ENCODE measurements at places on chromosomes 4 and X.

DNA sequence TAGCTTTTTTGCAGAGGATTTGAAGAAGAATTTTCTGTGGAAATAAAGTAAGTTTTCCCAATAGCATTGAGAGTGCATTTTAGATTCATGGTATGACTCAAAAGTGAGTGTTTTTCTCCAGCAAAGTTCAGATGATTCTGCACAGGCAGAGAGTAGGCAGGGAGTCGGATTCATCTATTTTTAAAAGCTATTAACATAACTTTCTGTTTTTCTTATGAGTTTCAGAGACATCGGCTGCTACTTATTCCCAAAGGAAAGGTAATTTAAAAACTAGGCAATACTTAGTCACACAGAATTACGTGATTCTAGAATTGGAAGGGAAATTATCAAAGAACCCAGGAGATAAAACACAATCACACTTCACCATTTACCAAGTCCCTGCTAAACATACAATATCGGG, 4.4 kb downstream of the CCDC110 start:
- DNase-seq: no peak

GRCh38 chr4:79364061-79364460, 38.2 kb upstream of the NAA11 start:
- DNase-seq: no peak

GRCh38 chr4:159551281-159551680, 448.4 kb downstream of the RAPGEF2 start:
- no peak for DNase-seq

DNA sequence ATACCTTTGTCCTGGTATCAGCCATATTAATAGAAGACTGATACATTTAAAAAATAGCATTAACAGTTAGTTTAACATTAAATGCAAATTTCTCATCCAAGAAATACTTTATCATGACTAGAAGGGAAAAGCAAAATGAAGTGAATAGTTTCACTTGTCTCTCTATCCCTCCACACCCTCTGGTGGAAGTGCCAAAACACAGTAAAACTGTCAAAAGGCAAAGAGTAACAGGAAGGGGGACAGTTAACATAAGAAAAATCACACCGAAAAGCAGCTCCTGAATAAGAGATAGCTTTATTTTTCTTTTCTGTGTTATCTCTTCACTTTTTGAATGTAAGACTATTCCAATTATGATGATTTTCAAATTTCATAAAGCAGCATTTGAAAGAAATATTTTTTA, 187.2 kb downstream of the FBXW7 start:
- no peak for DNase-seq

DNA sequence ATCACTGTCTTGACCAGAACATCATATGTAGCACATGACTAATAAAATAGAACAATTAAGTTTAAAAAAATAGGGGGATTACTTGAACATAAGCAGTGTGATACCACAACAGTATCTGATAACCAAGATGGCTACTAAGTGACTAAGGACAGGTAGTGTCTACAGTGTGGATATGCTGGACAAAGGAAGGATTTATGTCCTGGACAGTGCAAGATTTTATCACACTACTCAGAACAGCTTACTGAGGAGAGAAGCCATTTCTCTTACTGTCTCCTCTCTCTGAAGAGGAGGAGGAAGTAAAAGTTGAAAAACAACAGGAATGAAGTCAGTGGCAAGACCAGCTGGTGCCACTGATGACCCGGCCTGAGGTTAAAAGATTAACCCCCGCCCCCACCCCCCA, 4.0 kb upstream of the SLC10A7 start:
- no peak for DNase-seq

GRCh38 chr4:113591982-113592381, 169.6 kb downstream of the CAMK2D start:
- no peak for DNase-seq

- no peak for DNase-seq
These were observed 59.1 kb downstream of the FAM184B start for GRCh38 chr4:17722356-17722700.

GRCh38 chr4:96654045-96654444, 814.2 kb downstream of the PDHA2 start:
- DNase-seq: no peak

GRCh38 chr4:167114416-167114971, 119.8 kb downstream of the SPOCK3 start:
- DNase-seq: no peak

DNA sequence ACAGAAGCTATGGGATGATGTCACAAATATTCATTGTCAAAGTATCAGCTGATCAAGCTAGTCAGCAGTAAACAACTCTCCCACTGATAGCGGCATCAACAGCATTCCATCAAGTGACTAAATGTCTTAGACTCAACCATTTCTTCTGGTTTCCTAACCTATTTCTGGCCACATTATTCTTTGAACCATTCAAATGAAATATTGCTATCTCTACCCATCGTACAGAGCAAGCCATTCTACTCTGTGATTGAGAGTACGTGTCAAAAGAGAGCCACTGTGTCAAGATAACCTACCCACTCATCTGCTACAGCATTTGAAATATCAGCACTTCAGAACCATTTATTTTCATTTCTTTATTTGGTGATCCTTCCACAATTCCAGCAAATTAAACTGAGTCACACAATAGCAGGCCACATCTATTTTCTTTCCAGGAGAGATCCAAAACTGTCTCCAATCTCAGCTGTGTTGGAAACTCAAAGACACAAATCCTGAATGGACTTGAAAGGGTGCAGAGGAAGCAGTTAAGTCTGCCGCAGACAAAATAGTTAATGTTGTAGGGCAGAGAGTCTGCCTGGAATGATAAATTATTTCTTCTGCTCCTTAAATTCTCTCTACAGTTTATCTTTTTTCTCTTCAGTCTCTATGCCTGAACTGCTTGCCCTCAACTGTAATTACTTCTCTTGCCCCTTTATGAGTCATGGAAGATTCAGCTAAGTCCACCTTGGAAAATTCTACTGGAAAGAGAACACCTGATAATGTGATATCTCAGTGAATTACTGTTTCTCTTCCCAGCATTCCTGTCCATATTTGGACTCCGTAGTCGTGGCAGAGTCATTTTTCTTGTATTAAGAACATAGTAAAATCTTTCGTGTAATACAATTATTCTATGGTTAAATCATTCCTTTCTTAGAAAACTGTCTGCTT, 364.8 kb downstream of the PDGFC start:
- DNase-seq: no peak

DNA sequence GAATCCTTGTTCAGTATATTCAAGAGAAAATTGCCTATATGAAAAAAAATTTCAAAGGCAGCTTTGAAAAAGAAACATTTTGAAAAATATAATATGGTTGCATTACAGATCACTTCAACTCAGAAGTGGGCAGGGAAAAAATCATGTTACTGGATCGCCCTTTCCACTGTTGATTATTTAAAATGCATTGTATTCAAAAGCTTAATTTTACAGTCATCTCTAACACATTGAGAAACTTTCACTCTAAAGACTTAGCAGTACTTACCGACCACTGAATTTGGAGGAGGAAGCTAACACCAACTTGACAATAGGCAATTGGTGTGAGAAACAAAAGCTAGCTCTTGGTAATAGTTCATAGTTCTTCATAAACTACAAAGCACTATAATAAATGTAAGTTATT, 101.9 kb downstream of the CEP135 start:
- DNase-seq: no peak

DNA sequence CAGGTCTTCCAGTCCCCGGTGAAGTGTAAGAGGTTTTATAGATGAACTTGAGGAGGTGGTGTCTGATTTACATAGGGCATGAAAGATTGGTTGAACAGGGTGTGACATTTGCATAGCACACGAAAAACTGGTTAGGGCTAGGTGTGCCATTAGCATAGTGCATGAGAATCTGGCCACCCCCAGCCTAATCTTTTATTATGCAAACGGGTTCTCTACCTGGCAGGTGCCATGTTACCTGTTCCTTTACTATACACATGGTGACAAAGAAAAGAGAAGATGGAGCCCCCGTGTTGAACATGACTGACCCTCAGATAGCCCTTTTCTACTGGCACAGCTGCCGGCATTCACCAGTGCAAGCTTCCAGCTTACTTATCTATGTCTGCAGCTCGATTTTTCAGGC, 71.0 kb downstream of the UCHL1 start:
- DNase-seq: no peak

DNA sequence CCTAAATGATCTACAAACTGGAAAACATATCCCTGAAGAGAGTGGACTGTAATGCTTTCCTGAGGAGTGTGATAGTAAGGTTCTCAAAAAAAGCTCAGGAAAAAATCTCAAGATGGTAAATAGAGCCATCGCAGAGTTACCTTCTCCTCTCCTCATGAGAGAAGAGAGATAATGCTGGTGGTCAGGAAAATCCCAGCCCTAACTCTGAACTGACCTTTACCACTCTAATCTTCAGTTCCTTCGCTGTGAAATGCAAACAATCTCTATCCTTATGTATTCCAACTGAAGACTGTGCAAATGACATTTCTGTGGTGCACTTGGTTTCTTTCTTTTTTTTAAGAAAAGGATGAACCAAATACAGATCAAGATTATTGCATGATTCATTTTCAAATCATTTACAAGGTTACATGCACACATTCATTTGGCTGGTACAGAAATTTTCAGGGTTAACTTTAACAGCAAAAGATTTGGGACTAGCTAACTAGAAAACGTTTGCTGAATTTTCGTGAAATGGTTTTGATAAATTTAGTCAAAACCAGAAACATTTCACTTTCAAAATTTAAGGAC, 8.3 kb downstream of the PPM1K start:
- no peak for DNase-seq

DNA sequence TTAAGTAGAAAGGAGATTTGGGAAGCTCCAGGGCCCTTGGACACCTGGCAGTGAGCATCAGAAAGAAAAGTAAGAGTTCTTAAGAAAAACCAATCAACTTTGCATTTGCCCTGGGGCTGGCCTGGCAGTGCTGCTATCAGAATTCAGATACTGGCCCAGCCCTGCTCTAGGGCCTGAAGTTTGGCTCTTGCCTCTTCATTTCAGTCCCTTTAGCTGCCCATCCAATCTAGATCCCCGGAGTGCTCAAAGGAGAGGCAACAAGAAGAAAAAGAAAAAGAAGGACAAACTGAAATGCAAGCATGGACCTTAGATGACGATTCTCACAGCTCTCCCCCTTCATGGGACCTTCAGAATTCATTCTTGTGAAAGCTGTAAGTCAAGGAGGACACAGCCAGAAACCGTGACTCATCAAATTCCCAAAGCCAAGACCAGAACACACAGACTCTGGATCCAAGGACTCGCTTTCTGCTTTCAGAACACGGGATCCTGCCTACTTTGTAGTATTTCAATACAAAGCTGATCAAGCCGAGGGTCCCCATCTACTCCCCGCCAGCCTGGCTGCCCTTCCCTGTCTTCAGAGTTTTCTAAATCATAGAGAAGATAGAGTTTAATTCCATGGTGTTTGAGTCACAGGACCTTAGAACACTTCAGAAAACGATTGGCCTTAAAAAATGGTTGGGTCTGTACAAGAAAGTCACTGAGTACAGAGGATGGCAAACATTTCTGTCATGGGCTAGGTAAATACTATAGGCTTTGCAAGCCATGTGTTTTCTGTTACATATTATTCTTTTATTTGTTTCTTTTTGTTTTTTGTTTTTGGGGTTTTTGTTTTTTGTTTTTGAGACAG, 103.7 kb downstream of the RBM47 start:
- no peak for DNase-seq

- no peak for DNase-seq
These were observed 203.4 kb downstream of the CHIC1 start for GRCh38 chrX:73766431-73766795.

DNA sequence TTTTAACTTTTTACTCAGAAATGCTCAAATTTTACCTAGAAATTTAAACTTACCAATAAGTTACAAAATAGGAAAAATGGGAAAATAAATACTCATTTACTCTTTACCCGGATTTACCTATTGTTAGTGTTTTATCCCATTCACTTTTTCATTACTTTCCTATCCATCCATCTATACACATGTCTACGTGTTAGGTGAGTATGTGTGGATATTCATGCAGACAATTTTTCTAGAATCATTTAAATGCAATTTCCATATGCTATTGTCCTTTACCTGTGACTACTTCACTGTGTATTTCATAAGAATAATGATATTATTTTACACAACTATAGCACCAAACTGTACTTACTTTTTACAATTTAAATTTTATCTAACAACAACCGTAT, 896.6 kb upstream of the INTU start:
- no peak for DNase-seq

GRCh38 chrX:110168585-110168984, 149.3 kb downstream of the AMMECR1 start:
- DNase-seq: no peak

DNA sequence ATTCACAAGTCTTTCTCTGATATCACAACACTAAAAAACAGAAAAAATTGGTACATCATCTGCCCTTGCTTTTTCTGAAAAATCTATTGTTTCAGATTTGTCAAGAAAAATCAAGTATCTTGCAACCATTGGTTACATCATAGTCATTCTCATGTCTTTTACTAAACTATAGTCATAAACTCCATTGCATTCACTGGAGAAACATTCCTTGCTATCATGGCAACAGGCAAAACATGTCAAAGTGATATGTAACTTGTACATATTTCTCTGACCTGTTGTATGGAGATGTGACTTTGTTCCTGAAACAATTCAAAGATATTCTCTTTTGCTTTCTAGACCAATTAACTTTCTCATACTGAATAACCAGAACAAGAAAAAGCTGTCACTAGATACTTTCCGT, 121.9 kb upstream of the ANK2 start:
- DNase-seq: no peak

DNA sequence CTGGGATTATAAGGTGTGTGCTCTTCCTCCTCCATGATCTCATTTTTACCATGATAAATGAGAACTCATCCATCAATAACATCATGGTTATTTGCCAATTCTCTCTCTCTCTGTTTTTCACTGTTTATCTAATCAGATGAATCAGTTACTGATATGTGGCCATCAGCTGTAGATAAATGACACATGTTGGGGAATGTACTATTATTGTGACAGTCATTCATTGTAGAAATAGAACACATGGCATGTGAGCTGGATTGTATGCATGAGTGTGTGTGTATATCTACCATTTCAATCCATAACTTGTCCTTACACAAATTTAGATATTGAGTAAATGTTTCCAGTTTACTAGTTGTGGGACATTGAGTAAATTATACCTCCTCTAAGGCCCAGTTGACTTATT, 53.0 kb downstream of the OSTC start:
- DNase-seq: no peak

DNA sequence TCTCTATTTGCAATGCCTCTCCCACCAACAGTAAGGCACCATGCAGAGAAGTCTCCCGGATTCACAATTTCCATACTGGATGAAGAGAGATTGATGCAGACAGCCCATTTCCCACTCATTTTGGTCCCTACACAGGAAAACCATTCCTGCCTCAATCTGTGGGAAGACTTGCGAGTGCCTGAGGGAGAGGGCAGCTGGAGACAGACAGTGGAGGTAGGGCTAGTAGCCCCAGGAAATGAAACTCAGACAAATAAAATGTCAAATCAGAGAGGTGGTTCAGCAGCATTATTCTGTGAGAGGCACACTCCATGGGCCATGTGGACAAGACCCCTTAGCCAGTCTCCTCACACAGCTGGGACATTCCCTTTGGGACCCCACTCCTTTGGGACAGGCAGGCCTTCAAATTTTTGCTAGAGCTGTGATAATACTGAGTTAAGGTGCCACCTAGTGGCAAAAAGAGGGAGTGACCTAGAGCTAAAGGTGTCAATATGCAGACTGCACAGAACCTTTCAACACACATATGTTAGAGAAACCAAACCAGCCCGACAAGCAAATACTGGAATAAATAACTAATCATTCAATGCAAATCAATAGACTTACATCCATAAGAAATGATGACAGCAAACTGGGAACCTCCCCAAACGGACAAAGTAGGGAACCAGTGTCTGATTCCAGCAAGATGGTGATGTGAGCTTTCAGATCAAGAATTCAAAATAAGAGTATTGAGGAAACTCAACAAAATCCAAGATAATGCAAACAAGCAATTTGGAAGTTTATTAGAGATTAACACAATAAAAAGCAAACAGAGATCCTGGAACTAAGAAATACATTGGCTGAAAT, 1865.3 kb upstream of the AGA start:
- no peak for DNase-seq
